ENCODE measurements at places on chromosomes 4 and X.
A peak's percentile ranks its signal among the peaks of the same experiment; 100 is the strongest.

- peak; percentile 48 for DNase-seq
Measured at GRCh38 chr4:83905952-83906351, 370.0 kb downstream of the GPAT3 start.

GRCh38 chr4:20106921-20107320, 144.8 kb upstream of the SLIT2 start:
- no peak for DNase-seq

DNA sequence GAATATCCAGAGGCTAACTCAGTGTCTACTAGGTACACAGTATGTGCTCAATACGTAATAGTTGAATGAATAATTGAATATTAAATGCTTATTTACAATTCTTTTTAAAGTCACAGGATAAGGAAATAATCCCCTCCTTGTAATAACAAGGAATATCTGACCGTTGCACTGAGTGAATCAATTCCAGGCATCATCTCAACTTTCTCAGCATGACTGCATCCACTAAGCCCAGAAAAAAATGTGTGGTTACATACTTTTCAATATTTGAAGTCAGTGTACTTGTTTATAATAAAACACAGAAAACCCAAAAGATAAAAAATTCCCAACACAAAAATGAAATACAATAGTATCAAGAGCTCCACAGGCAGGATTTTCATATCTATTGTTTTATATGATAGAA, 105.4 kb downstream of the TMEM144 start:
- no peak for DNase-seq

- DNase-seq: no peak
Measured at GRCh38 chr4:31917334-31917733, 1197.2 kb downstream of the PCDH7 start.

GRCh38 chrX:66728818-66729271, 90.0 kb upstream of the EDA2R start:
- DNase-seq: peak; percentile 49

DNA sequence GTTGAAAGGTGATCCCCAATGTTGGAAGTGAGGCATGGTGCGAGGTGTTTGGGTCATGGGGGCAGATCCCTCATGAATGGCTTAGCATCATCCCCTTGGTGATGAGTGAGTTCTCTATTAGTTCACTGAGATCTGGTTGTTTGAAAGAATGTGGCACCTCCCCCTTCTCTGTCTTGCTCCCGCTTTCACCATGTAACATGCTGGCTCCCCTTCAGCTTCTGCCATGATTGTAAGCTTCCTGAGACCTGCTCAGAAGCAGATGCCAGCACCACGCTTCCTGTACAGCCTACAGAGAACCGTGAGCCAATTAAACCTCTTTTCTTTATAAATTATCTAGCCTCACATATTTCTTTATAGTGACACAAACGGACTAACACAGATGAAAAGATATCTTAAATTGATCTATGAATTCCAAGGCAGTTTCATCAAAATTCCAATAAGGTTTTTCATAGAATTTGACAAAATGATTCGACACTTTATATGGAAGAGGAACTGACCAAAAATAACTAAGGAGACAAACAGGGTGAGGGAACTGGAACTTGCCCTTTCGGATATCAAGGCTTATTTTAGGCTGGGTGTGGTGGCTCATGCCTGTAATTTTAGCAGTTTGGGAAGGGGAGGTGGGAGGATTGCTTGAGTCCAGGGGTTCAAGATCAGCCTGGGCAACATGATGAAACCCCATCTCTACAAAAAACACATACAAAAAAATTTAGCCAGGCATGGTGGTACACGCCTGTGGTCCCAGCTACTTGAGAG, 56.9 kb upstream of the OGT start:
- no peak for DNase-seq

- DNase-seq: no peak
Measured at GRCh38 chrX:16930392-16930791, 16.1 kb upstream of the REPS2 start.

- no peak for DNase-seq
Measured at GRCh38 chr4:102525097-102525496, 23.9 kb downstream of the NFKB1 start.

DNA sequence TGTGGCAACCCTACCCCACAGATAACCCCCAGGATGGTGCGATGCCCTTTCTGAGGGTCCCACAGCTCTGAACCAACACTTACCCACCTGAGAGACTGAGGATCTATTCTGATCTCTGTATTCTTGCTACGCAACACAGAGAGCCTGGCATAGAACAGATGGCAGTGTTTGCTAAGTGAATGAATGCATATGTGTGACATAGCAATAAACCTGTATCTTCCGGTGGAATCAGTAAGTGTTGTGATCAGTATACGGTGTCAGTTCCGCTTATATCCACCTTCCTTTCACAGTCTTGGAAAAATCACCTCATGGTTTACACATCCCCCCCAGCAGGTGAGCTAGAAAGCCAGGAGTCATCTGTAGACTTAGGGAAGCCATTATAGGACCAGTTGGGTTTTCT, 5.9 kb upstream of the HSD17B10 start:
- no peak for DNase-seq

GRCh38 chrX:96453139-96453538, 231.5 kb upstream of the DIAPH2 start:
- DNase-seq: no peak

DNA sequence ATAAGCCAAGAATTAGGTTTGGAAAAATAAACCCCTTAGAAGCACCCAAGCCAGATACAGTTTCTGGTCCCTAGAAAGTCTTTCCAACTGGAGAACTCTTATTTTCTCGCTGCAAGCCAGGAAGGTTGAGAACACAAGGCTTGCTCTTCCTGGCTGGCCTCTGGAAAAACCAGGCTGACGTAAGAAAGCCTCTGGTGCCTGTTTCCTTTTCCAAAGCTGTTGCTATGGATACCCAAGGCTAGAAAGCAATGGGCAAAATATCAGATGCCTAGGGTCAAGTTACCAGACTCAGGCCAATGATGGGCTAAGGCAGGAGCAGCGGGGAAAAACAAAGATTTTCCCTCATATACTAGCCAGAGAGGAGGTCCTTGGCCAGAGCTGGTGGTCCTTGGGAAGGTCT, 281.6 kb downstream of the KLHL13 start:
- DNase-seq: no peak

DNA sequence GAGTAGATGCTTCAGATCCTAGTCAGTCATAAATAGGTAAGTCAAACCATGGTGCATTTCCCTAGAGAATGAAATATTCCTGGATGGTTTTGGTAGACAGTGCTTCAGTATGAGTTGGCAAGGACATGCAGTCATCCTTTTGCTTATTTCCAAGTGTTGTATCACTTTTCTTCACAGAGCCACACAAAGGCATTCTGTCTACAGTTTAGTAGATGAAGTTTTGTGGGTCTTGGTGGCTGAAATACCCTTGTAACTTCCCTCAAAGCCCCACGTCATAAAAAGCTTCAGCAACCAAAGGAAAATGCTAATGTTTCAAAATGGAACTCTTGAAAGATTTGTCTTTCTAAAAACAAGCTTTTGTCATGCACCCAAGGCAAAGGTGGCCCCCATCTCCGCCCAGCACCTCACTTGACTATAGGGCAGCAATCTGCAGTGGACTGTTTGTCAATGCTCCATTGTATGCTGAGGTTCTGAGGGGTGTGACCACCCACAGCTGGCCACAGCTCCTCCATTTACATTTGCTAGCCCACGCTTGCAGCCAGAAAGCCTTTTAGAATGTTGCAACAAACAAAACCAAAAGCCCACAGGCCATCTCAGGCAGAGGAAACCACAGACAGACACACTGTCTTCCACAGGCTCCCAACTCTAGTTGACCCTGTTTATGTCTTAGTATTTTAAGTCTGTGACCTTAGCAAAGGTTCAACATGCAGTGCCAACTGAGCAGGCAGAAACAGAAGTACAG, 87.1 kb upstream of the FAM9C start:
- DNase-seq: no peak

DNA sequence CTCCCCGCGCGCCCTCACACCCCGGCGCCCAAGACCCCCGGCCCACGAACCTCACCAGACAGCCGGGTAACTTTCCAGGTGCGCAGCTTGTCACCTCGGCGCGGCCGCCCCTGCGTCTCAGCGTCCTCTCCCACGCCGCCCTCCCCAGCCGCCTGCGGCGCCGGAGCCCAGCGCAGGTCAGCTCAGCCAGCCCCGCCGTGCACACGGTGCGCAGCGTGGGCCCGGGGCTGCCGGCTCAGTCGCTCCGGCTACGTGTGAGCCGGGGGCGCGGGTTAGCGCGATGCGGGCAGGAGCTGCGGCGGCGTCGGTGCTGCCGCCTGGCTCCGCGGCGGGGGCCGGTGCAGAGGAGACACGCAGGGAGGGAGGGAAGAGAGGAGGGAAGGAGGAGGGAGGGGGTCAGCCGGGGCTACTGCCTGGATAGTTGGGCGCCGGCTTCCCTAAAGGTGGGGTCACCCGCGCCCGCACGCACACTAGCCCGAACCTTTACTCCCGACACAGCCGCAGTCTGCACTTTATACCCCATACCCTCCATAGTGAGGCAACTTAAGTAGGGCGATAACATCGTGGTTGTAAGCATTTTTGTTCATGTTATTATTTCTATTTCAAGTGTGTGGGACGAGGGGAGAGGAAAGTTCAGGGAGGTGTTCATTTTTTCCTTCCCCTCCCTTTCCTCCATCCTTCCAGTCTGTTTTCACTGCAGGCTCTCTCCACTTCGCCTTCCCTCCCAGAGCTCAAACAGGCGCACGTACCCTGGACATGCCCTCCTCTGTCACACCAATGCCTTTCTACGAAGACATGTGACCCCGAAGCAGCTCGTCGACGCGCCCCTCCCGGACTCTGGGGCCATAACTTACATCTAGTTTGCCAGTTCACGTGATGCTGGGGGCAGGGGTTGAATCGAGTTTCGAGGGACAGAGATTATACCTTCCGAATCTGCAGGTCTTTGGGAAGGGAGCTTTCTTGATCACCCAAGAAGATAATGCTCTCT, at the start of gene PRKG2:
Gene PRKG2, minus strand, starts transcription at position 342 of the 988 bp plus-strand sequence. CDS start 10,175 bp downstream, outside the sequence.
- DNase-seq: peak; percentile 40

GRCh38 chr4:144104509-144105130, 35.9 kb downstream of the GYPA start:
- no peak for DNase-seq

- no peak for DNase-seq
Measured at GRCh38 chr4:6446130-6446482, 26.3 kb downstream of the PPP2R2C start.

DNA sequence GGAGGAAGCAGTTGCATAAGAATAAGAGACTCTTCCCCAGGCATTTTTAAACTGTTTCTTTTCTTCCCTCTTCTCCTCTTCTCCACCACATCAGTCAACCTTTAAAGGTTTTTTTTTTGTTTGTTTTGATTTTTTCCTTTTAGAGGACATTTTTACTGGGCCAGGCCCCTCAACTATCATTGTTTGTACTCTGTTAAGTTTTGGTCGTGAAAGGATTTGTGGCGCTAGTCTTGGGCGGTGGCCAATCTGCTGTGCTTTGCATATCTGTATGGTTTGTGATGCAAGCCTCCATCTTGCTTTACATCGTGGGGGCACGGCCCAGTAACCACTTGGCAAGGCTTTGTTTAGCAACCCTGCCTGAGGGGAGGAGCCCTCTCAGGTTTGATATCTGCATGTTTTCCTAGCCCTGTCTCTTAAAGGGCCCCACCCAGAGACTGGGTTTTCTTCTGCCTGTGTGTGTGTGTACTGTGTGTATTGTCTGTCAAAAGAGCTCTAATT, 101.9 kb upstream of the SLITRK2 start:
- no peak for DNase-seq

DNA sequence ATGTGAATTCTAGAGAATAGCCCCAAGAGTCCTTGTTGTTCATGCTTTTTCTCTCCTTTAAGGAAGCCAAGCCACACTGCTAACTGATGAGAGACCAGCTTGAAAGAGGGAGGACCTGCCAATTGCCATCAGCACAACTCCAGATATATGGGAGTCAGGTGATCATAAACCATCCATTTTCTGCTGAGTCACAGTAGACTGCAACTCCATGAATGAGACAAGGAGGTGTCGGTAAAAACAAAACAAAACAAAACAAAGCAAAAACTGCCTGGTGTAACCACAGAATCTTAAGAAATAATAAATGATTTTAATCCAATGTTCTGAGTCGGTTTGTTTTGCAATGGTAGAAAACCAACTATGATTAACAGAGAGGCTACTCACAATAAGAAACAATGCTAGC, 837.3 kb downstream of the PCDH7 start:
- no peak for DNase-seq

DNA sequence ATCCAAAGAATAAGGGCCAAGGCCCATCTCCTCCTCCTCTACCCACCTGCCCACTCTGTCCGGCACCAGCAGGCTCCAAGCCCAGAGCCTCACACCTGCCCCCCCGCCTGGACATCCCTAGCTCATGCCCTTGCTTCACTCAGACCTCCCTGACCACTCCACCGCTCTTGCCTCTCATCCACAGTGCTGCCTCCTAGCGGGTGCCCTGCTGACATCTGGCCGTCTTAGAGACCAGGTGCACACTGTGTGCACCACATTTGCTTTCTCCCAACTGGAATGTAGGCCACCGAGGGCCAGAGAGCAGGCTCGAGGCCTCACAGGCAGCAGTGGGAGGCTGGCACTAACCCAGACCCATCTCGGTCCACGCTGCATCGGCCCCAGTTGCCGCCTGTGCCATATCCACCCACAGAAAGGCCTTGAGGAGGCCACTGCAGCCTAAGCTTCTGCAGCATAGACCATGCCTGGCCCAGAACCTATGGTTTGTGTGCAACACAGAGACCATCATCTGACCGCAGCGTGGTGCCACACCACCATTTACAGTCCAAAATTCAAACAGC, 13.5 kb downstream of the LETM1 start:
- peak; percentile 58 for DNase-seq

DNA sequence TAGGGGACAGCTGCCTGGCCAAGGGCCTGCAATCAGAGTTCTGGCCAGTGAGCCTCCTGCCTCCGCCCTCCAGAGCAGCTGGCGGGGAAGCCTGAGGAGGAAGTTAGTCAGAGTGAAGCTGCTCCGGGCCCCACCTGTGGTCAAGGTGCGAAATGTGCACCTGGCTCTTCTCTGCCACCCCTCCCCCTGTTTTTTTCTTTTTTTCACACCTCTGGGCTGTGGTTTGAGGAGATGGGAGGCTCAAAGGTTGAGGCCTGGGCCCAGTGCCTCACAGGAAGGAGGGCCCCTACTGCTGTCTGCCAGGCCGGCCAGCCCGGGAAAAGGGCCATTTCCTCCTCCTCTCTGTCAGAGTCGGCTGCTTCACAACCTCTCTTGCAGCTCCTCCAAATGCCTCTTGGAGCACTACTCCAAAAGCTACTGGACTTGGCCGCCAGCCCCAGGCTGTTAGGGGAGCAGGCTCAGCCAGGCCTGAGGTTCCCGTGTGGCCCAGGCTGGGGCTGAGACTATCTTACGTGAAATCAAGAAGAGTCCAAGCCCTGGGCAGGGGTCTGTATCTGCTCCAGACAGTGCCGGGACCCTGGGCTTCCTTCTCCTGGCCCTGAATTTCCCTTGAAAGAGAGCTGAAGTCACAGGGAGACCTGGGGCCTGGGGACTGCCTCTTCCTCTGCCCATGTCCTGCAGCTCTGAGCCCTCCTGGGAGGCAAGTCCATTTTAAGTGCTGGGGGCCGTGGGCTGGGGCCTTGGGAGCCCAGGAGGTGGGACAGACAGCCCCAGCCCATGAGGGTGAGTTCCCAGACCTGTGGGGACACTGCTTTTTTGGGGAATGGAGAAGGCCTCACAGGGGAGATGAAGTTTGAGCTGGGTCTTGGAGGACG, 4.5 kb upstream of the CXCR3 start:
- peak; percentile 47 for DNase-seq

All from WTC11 (cell line).